ENCODE measurements at places on chromosomes 6 and 20. TPM values are rescaled to one million over a fixed set of nuclear protein-coding genes. Genes with fewer than 3 reads are reported as not detected.

GUCA1A gene
- total RNA-seq = not detected

PACRG gene
- not detected for total RNA-seq

ABHD16B gene
- not detected for total RNA-seq

DNA sequence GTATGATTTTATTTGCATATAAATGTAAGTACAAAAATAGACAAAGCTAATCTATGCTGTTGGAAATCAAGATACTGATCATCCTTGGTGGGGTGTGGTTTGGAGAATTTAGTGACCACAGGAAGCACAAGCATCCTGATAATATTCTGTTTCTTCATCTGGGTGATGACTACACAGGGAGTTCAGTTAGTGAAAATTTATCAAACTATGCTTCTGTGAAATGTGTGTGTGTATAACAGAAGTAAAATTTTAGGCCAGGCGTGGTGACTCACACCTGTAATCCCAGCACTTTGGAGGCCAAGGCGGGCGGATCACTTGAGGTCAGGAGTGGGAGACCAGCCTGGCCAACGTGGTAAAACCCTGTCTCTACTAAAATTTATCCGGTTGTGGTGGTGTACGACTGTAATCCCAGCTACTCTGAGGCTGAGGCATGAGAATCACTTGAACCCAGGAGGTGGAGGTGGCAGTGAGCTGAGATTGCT, 20.6 kb downstream of the ENPP3 start:
- no peak for DNase-seq
- no peak overlapping the region for H3K4me3 ChIP-seq
- H3K27me3 ChIP-seq = no peaks in the 10 kb centered on the region
- no peak overlapping the region for H3K27ac ChIP-seq
- no peaks in the 10 kb centered on the region for H3K4me1 ChIP-seq

DNA sequence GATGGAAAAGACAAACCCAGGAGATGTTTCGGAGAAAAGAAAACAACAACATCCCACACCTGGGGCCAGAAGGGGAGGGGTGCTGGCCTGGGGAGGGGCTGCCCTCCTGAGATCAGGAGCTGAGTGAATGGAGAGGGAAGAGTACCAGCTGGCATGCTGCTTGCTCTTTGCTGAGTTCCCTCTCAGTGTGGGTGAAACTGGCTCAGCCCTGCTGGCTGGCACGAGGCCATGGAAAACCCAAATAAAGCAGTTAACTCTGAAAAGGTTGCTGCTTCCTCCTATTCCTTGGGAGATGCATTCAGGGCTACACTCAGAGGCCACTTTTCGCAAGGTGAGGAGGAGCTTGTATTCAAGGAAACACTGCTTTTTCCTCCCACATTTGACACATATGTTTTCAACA, 8.0 kb upstream of the KCNK16 start:
- H3K27ac ChIP-seq = no peak overlapping the region
- H3K27me3 ChIP-seq = peaks cover 4% of the 10 kb centered on the region
- DNase-seq = no peak
- no peaks in the 10 kb centered on the region for H3K4me1 ChIP-seq
- no peak overlapping the region for H3K4me3 ChIP-seq

DNA sequence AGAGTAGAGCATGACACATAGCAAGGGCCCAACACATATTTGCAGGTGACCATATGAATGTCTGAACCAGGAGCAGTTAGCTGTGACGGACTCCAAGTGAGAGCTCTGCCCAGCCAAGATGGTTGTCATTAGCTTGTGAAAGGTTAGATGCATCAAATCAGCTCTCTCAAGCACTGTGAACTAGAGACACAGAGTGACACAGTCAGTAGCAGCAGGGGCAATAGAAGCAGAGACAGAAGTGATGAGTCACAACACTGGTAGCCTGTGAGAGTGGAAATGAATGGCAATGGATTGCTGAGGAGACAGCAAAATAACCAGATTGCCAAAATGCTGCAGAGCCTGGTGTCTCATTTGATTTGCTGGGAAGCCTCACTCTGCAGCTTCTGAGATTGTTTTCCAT, 558.9 kb downstream of the PKHD1 start:
- H3K4me3 ChIP-seq = no peak overlapping the region
- H3K36me3 ChIP-seq = no peaks in the 10 kb centered on the region
- no peaks in the 10 kb centered on the region for H3K27me3 ChIP-seq
- no peak for DNase-seq
- H3K4me1 ChIP-seq = no peaks in the 10 kb centered on the region

DNA sequence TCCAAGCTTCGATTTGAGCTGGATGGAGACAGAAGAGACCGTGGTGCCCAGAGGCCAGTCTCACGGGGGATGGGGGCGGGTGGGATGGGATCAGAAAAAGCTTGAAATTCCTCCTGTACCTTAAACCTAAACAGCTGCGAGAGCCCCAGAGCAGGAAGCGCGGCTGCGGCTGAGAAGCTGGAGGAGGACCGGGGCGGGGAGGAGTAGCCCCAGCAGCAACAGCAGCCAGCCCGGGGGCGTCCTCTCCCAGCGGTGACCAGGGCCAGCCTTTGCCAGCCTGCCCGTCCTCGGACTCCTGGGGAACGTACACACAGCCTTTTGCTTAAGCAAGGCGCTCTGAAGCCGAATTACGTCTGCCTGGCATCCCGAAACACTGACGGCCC, 17.4 kb upstream of the PRDM13 start:
- peaks cover 14% of the 10 kb centered on the region for H3K4me1 ChIP-seq
- DNase-seq = no peak
- H3K27me3 ChIP-seq = peaks cover 81% of the 10 kb centered on the region
- no peak overlapping the region for H3K27ac ChIP-seq
- peak overlapping the region; percentile 36 for H3K4me3 ChIP-seq
- no peaks in the 10 kb centered on the region for H3K36me3 ChIP-seq

- no peak for DNase-seq
- no peak overlapping the region for H3K4me3 ChIP-seq
- no peak overlapping the region for H3K27ac ChIP-seq
- H3K36me3 ChIP-seq = no peaks in the 10 kb centered on the region
Observed at GRCh38 chr6:145643760-145644159, 91.6 kb downstream of the EPM2A start.

GRCh38 chr6:34792605-34793500, 970 bp downstream of the BLTP3A start:
- no peaks in the 10 kb centered on the region for H3K36me3 ChIP-seq
- H3K4me1 ChIP-seq = peaks cover 17% of the 10 kb centered on the region
- H3K4me3 ChIP-seq = peak overlapping the region; percentile 64

All from transverse colon (tissue), 4 donors.